ENCODE measurements at places on chromosomes 1 and 21. TPM values are rescaled to one million over a fixed set of nuclear protein-coding genes. Genes with fewer than 3 reads are reported as not detected.

- peak; percentile 11 for ATAC-seq
Observed at GRCh38 chr1:225426395-225427234, 1.2 kb downstream of the LBR start.

DNA sequence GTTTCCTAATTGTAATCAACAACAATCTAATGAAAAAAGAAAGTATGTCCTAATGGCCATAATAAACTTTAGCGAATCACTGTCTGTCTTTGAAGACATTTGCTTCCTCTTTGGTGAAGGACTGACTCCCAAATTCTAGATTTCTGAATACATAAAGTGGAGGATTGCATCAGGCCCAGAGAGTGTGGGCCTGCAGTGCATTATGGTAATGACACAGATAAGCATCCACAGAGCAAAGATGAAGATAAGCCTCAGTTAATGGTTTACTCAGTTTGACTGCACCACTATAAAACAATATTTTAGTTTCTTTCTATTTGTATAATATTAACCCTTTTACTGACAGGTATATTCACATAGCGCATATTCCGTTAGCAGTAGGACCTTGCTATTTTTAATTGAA, 365.5 kb downstream of the KCTD3 start:
- ATAC-seq: no peak

DNA sequence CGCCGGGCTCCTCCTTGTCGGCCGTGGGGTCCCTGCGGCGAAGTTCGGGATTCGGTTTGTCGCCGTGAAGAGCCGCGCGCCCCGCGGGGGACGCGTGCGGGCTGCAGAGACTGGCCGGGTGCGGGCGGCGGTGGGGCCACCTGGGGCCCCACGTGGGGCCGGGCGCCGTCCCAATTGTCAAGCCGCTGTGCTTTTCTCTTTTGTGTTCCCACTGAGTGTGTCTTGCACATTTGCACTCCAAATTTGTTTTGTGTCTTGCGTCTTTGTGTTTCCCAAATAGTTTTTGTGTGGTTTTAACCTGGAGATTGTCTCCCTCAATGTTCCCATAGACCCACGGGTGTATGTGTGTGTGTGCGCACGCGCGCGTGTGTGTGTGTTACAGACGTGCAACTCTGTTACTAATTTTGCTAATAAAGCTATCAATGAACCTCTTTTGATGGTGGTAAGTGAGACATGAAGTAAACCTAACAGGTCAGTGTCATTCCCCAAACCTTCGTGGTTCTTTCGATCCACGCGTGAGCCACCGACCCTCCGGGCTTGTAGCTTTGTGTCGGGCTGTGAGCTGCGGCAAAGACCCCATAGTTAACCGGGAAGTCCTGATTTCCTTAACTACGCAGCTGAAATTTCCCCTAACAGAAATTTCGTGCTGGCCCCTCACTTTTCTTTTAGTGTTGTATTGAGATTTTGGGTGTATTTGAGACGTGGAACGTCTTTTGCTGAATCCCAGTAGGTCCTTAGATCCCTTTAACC, 708 bp downstream of the PRDM2 start:
- peak; percentile 44 for ATAC-seq

- peak; percentile 100 for ATAC-seq
Observed at GRCh38 chr1:171877701-171878100, 36.4 kb downstream of the DNM3 start.

DNA sequence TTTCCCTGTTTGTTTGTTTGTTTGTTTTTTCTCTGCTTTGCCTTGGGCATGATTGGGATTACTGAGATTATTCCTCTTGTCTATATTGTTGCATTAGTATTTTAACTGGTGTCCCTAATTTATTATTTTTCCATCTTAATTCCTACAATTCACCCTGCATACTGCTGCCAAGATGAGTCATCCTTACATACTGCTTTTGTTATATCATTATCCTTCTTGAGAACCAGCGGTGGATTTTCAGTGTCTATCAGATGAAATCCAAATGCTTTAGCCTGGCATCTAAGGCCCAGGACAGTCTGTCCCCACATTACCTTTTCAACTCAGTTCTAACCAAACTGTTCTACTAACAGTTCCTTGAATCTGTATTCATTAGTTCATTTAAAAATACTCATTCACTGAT, 101.7 kb downstream of the OLFML2B start:
- no peak for ATAC-seq

GRCh38 chr1:223628233-223629125, 37.0 kb downstream of the CAPN8 start:
- ATAC-seq: peak; percentile 72

DNA sequence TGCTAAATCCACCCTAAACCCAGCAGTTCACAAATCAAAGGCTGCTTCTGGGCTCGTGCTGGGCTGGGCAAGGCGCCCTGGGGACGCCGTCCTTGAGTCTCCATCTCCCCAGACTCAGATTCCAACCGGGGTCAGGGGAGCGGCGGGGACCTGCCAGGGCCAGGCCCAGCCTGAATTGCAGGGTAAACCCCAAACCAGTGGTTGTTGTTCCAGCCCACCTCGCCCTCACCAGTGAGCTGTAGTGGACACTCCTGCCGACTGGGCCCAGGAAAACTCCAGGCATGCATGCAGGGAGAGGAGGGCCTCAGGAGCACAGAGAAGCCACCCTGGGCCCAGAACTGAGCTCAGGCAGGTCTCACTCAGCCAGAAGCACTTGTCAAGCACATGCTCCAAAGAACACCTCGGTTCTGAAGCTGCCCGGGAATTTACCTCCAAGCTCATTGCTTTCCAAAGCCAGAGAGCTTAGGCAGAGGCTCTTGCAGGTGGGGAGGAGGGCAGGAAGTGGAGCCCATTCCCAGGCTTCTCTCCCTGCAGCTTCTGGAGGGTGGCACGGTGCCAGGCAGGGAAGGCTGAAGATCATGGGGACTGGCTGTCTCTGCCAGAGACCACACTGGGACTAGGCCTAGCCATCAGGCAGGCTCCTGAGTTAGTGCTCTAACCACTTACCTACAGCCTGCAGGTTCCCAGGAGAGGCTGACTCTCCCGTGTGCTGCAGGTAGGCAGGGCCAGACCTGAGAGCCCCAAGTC, 437.0 kb downstream of the MATN1 start:
- no peak for ATAC-seq

Gene SELL
- total RNA-seq: 143 TPM

Gene OVAAL
- not detected for total RNA-seq

Gene SMIM12
- total RNA-seq: 60.0 TPM

Gene RNU1-1
- 1,202 TPM for total RNA-seq

Gene ST6GALNAC3
- total RNA-seq: 0.30 TPM
